CD4-positive, alpha-beta T cell treated with Interleukin-17A for 1 hour (primary cell): ENCODE measurements at places on chromosomes 4 and X.
A peak's percentile ranks its signal among the peaks of the same experiment; 100 is the strongest.

DNA sequence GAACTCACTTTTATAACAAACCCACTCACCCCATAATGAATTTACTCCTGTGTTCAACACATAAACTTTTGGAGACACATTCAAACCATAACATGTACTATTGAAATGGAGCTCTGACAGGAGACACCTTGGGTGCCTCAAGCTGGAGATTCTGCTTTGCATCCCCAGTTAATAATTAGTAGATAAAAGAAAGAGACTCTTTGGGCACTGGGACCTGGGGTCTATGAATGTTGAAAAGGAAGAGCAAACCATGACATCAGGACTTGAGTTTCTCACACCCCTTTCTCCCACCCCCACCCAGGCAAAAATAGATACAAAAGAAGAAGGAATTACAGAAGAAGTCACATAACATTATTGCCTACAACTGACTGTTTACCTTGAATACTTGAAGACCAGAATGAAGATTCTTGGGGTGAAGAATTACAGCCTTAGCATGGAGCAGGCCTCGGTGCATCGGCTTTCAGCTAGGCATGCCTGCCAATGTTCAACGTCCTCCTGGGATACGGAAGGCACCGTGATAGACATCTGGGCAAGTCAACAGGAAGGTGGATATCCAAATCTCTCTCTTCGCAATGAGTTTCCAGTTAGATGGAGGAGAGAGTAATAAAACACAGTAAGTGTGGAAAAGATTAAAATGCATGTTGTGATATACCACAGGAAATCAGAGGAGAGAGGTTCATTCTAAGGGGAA is 316.0 kb downstream of the TRIML1 start:
- no peak for DNase-seq

- no peak for DNase-seq
Observed at GRCh38 chr4:26056406-26056805, 142.4 kb downstream of the SMIM20 start.

DNA sequence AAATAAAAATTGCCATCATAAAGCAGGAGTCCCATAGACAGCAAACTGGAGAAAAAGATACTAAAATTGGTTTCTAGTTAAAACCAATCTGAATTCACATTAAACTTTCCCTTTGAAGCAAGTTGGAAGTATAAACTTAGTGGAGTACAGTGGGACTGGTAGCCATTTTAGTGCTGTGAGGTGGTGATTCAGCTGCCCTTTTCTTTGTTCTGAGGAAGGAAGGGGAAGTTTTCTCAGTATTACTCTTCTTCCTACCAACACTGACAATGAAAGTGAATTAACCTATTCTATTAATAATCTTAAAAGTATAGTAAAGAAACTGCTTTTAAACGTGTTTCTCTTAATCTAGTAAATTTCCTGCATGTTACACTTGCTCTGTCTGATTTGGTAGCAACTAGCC is 36.7 kb downstream of the SLC9A6 start:
- no peak for DNase-seq

DNA sequence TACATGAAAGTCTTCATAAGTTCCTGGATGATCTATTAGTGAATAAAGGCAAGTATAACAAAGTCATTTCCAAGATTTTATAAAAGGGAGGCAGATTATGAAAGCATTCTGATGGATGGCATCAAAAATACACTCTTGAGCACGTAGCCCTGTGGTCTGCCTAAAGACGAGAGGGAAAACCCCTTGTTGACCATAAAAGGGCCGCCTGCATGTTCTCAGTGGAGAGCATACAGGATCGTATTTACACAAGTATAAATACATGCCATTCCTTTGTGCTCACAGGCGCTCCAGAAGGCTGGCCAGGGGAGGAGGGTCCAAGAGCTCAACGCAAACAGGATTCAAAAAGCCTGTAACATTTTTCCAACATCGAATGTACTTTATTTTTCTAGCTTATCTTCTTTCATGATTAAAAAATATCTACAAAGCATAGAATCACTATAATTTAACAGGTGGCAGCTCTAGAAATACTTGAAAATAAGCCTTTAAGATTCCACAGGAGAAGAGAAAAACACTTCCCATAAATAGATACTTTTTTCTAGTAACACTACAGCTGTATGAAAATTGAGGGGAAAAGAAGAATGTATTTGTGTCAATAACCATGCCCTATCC is 29.6 kb downstream of the PDGFC start:
- no peak for DNase-seq

- DNase-seq = no peak
Observed at GRCh38 chrX:153685156-153685536, 2.6 kb upstream of the SLC6A8 start.

DNA sequence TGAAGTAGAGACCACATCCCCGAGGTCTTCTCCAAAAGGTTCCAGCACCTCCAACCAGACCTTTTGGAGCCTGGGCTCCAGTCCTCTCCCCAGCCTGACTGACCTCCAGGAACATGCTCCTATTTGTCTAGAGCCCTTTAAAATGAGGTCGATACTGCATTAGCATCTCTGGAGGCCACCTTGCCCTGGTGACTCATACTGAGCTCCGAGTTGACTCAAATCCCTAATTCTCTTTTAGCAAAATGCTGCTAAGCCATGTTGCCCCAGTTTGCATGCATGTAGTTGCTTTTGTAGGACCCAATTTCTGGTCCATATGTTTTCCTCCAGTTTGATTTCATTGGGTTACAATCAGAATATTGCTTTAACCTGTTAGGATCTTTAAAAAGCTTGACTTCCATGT is 43.5 kb upstream of the CITED1 start:
- no peak for DNase-seq

- DNase-seq = no peak
Observed at GRCh38 chr4:168796362-168797106, 213.5 kb downstream of the CBR4 start.

GRCh38 chr4:7273738-7274297 is 81.5 kb downstream of the SORCS2 start:
- no peak for DNase-seq

DNA sequence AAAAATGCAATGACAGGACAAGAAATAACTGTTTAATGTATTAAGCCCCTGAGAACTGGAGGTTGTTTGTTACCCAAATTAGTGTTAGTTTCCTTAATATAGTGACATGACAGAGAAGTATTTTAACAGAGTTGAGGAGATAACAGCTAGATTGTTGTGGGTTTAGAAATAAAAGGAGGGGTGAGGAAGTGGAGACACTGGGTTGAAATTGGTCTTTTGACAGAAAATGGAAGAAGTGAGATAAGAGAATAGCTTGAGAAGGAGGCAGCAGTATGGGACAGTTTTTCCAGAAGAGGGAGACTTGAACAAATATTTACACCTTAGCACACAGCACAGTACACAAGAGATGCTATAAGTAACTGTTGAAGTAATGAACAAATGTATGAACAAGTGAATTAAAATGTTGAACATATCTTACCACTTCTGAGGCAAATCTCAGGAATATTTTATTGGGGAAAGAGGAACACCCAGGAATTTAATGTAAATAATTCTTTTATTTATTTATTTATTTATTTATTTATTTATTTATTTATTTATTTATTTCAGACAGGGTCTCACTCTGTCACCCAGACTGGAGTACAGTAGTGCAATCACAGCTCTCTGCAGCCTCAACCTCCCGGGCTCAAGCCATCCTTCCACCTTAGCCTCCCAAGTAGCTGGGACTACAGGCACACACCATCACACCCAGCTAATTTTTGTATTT is 58.0 kb upstream of the EGFL6 start:
- no peak for DNase-seq

- no peak for DNase-seq
Observed at GRCh38 chr4:123229286-123229685, 167.3 kb upstream of the SPRY1 start.

DNA sequence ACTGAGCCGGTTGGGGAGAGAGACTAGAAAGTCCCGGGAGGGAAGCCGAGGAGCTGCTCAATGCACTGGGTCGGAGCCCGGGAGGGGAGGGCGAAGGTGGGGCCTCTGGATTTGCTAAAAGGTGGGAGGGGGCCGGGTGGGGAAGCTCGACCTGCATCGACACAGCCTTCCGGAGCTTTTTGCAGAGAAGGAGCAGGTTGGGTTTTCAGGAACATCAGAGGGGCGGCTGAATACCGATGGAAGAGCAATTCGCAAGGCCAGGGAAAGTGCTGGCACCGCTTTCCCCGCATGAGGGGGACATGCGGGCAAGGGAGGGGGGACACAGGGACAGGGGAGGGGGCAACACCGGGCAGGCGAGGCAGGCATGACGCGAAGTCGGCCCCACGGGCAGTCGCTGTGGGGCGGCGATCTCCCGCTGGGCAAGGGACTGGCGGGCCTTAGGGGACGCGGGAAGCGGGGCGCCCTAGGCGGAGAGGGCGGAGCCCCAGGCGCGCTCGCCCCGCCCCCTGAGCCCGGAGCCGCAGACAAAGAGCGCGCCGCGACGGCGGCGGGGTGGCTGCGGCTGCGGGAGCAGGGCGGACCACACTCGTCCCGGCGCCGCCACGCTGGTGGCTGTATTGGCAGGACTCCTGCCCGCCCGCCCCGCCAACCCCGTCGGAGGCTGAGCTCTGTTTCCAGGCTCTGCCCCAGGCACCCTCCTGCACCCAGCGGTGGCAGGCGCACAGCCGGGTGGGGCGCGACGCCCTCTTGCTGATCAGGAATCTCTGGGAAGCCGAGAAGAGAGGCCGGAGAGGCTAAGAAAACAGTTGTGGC is 11.6 kb downstream of the PDZD4 start:
- DNase-seq = peak; percentile 57

DNA sequence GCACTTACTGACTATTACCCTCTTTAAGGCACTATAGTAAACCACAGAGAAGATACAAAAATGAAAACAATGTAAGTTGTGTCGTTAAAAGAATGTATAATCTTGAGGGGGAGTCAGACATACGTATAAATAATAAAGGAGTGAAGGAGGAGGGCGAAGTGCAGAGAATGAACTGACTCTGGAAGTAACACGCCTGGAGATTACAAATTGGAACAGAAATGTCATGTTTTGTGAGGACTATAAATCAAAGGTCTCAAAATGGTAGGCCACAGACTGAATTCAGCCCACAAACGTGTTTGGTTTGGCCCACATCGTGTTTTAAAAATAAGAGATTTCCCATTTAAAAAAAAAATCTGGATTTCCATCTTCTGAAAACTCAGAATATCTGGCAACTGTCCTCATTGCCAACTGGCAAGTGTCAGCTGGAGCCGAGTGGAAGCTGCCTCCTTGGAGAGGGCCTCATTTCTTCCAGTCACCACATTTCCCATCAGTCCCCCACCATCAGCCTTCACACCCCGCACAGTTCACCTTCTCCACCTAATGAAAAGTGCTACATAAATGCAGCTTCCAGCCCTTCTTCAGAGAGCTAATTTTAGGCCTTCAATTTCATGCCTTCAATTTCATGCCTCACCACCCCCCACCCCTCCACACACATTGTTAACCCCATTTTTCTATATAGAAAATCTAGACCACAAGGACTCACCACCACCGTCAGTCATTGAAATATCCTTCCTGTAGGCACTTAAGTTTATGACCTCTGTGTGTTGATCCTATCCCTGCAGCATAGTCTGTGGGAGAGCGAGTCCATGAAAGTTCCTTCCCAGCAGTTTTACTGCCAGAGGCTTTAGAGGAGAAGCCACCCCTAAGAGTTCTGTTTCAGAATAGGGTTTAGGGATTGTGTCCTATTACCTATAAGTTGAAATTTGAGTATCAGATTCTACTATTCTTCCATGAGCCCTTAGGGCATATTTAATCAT is 32.0 kb upstream of the COL25A1 start:
- DNase-seq = no peak

GRCh38 chr4:38030023-38030422 is 69.8 kb downstream of the PTTG2 start:
- no peak for DNase-seq

- no peak for DNase-seq
Observed at GRCh38 chr4:118942465-118942864, 53.8 kb downstream of the SYNPO2 start.

- DNase-seq = no peak
Observed at GRCh38 chrX:47498411-47498810, 15.4 kb upstream of the ZNF41 start.

GRCh38 chr4:136599890-136600289 is 932.4 kb downstream of the PCDH18 start:
- no peak for DNase-seq

GRCh38 chr4:41327770-41328169 is 71.0 kb downstream of the UCHL1 start:
- no peak for DNase-seq

GRCh38 chr4:38867478-38868058 is at the start of gene FAM114A1:
FAM114A1 (plus strand) TSS chr4:38867806; CDS start chr4:38878079, 10,273 bp downstream.
- no peak for DNase-seq

- no peak for DNase-seq
Observed at GRCh38 chr4:130110770-130111169, 1014.8 kb downstream of the C4orf33 start.

DNA sequence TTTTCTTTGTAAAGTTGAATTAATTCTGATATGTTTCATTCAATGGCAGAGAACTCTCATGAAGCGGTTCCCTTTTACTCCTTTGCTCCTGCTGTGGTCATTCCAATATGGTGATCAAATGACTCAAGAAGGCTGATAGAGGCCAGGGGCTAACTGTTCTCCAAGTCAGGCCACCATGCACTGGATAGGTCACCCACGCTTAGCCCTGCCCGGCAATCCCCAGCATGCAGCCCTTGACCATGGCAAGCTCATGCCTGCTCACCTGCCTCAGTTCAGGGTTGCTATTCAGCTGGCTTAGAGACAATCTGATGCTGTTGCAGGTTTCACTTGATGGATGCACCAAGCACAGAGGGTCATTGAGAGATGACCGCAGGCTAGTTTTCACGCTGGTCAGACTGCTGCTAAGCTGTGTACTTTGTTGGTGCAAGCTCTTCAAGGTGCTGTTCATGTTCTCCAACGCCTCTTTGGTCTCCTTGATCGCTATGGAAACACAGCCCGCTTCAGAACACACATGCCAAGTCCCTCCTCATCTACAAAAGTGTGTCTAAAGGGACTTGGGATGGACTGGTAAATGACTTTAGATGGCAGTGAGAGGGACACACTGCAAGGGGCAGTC is 55.2 kb upstream of the FGFBP2 start:
- DNase-seq = no peak

DNA sequence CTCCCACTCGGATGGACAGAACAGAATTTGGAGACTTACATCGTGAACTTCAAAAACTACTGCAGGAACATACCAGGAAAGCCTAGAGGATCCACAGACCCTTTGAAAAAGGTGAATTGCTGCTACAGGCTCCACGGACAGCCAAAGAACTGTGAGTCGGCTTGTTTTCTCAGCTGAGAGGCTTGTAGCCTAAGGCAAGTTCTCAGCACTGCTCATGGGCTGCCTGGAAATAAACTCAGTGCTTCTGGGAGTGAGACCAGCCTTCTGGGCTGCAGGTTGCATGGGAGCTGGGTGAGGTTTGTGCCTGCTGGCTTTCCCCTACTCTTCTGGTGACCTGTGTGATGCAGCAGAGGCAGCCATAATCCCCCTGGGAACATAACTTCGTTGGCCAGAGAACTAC is 1397.6 kb downstream of the FAM133A start:
- no peak for DNase-seq
